SK-N-DZ (cell line): ENCODE measurements at places on chromosomes 3 and 15.

DNA sequence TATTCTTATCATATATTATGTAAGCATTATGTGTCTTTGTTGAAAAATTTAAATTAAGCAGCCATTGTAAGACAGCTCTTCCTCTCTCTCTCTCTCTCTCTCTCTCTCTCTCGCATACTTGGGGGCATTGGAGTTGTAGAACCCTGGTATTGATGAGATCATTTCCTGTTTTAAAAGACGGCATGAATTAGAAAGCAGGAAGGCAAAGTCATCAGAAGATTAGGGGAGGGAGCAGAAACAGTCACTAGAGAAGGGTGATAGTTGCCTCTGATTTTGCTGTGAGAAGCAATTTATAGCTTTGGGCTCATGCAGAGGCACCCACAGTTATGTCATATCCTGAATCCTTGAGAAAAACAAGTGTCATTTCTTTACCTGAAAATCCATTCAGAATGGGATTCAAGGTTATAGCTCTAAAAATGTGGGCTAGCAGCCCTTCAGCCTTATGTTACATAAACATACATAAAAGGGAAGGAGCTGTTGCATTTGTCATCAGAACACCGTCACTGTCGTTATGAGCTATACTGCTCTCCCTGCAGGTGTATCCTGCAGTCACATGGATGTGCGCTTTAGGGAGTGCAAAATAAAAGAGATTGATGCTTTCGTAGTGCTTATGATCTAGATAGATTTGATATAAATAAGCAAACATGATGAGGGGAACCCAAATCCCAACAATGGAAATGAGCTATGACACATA is 213.8 kb downstream of the NR1D2 start:
- no peak for DNase-seq

GRCh38 chr3:65619888-65620287 is 418.8 kb downstream of the MAGI1 start:
- DNase-seq, result no peak

DNA sequence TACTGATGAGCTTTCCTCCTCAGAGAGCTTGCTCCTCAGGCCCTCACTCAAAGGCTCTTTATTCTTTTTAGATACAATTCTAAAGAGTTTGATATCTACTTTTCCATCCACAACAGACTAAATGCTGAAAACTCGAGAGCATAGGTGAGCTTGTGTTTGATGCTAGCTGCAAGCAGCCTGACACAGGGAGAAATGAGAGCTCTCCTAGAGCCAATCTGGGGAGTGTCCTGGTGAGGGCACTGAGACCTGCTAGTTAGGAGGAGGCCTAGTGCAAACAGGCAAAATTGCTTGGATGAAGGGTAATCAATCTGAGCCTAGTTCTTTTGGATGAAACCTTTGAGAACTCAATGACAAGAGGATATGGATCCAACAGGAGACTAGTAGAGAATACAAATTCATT is 300.8 kb downstream of the ZBTB20 start:
- no peak for DNase-seq

GRCh38 chr3:124823206-124823605 is 64.0 kb downstream of the ITGB5 start:
- DNase-seq, result no peak

DNA sequence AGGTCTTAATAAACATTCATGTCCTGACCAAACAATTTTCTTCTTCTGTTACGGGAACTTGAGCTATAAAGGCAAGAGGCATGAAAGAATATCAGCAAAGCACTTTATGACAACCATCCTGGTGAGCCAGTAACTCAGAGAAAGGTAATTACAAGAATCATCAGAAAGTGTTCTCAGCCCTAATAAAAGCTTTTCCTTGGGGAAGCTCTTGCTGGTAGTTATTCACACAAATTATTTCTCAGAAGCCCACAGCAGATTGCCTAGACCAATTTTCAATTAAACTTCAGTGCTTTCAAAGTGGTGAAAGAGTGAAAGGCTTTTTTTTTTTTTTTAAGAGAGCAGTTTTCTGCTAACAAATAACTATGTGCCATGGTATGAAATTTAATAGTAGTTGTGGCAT is 60.9 kb upstream of the PEX5L start:
- no peak for DNase-seq

GRCh38 chr3:45583021-45583851 is 11.3 kb upstream of the LIMD1 start:
- no peak for DNase-seq

GRCh38 chr3:197487911-197488391 is 67.8 kb downstream of the BDH1 start:
- no peak for DNase-seq

- DNase-seq, result no peak
Measured at GRCh38 chr3:68858549-68858948, 73.8 kb downstream of the TAFA4 start.

DNA sequence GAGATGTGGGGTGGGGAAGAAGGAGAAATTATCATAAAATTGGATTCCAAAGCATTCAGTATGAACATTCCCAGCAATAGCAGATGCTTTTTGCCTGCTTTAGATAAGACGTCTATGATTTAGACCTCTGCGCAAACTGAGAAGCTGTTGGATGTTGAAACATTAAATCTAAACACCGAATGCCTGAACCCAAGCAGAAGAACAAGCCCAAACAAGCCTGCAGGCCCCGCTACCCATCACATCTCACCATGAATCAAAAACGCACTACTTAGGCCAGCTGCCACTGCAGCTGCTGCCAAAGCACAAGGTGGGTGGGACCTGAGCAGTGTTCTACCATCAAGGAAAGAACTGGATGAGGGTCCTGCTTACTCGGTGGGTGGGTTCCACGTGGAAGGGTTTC is 24.4 kb upstream of the THBS1 start:
- no peak for DNase-seq
